ENCODE measurements at places on chromosomes 4 and X.

DNA sequence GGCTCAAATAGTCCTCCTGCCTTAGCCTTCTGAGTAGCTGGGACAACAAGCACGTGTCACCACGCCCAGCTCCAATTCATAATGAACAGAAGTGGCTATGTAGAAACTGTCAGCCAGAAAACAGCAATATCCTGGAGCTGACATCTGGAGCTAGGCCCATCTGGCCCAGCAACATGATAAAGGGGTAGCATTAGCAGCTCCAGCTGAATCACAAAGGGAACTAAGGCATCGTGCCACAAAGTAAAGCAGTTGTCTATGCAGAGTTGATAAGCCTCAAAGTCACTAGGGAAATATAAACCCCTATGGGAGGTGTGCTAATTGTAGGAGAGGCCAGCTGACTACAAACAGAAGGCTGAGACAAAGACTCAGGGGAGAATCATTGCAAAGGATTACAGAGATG, 270.5 kb upstream of the GPC4 start:
- DNase-seq, result no peak

GRCh38 chr4:17709763-17710068, 71.7 kb downstream of the FAM184B start:
- no peak for DNase-seq

- no peak for DNase-seq
These were observed 78.2 kb downstream of the AFAP1 start for GRCh38 chr4:7861440-7861881.

DNA sequence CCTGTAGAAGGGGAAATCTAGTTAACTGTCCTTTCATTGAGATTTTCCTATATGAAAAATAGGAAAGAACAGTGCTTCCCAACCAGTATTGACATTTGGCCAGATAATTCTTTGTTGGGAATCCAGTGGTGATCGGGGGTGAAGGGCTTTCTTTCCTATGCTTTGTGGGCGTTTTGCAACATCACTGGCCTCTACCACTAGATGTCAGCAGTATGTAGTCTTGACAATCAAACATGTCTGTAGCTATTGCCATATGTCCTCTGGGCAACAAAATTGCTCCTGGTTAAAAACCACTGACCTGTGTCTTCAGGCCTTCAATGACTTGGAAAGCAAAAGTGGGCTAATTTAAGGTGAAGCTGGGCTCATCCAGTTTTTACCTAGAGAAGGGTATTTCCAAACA, 658.5 kb downstream of the DACH2 start:
- no peak for DNase-seq

- no peak for DNase-seq
These were observed 642.1 kb upstream of the TENM3 start for GRCh38 chr4:181601103-181601502.

DNA sequence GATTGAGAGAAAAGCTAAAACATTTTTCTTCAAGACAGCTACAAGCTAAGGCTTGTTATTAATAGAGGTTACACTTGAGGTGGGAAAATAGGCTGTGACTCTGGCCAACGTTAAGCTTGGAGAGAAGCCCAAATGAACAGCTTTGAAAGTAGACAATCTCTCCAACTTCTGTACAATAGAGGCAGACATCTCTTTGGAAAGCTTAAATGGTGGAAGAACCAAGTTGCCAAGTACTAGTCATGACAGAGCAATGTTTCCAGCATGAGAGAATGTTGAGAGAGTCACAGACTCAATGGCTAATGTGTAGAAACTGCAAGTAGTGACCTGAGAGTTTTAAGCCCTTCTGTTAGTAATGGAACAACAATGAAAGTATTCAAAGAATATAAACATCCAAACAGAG, 298.1 kb downstream of the INPP4B start:
- DNase-seq, result no peak

DNA sequence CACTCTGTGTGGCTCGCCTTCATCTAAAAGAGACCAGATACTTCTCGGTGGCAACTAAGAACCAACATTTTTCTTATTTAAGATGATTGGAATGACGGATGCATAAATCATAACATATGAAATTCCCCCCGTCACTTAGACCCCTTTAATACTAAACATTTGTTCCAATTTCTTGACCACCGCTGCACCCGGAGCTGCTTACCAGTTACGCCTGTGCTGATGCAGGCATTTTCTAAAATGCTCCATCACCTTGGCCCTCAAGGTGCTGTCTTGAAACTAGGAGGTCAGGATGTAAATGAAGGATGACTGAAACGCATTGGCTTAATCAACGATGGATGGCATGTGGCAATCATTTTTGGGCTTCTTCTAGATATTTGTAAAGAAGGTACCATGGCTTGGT, 130.0 kb downstream of the CPZ start:
- no peak for DNase-seq

DNA sequence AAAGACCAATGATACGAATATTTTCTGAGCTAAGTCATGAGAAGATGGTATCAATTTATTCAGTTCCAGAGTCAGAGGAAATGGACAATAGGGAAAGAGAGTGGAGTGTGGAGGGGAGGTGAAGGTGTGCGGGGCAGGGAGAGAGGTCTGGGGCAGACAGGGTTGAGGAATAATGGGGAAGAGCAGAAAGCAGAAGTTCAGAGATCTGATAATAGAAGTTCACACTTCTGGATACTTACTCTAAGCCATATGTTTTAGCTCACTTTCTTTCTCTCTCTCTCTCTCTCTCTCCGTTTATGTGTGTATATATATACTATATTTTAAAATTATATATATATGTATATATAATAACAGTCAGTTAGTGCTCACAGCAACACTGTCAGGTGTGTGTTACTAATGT, 40.4 kb downstream of the FOXR2 start:
- no peak for DNase-seq

DNA sequence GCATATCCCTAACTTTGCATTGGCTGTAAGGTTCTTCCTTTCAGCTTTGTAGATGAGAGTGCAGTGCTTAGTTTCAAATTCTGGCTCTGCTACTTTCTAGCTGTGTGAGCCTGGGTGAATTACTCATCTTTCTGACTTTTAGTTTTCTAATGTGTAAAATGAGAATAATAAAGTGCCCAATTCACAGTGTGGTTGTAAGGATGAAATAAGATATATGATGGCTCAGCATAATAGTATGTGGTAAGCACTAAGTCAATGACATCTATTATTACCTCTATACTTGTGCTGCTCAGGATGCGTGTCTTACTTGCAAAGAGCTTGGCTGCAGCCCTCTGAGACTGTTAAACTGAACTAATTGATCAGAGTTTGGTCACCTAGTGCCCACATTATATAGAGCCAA, 30.6 kb upstream of the ETNPPL start:
- DNase-seq, result no peak

DNA sequence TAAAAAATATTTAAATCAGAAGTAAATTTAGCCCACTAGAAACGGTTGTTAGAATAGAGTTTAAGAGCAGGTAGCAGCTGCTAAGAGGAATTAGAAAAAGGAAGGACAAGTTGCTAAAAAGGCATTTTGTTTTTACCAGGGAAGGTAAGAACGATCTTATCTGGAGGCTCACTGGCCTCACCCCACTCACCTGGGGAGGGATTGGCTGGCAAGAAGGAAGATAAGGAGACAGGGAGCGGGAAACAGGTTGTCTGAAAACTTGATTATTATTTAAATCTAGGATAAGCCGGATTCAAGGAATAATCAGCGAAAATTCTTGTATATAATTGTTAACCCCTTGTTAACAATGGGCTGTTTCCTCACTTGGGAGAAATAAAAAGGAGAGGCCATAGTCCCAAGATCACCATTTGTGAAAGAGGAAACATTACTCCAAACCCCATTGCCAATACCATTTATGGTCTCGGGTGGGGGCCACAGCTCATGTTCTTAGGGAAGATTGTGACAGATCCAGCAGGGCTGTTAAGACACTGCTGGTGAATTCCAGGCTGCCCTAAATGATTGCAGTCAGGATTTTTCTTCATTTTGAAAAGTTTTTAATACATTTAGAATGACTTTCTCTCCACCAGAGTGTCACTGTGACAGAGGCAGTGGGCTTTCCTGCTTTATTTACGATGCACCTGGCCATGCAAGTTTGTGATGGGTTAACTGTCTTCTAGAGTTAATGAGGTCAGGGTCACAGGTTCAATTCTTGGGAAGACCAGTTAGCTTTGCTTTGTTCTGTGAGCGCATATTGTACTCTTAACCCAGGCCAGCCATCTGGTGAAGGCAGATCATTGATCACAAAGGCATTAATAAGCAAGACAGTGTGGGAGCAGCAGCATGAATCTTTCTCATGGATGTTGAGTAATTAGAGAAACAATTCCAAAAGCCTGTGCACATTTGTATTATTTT, 106.6 kb downstream of the CEP135 start:
- DNase-seq, result no peak

DNA sequence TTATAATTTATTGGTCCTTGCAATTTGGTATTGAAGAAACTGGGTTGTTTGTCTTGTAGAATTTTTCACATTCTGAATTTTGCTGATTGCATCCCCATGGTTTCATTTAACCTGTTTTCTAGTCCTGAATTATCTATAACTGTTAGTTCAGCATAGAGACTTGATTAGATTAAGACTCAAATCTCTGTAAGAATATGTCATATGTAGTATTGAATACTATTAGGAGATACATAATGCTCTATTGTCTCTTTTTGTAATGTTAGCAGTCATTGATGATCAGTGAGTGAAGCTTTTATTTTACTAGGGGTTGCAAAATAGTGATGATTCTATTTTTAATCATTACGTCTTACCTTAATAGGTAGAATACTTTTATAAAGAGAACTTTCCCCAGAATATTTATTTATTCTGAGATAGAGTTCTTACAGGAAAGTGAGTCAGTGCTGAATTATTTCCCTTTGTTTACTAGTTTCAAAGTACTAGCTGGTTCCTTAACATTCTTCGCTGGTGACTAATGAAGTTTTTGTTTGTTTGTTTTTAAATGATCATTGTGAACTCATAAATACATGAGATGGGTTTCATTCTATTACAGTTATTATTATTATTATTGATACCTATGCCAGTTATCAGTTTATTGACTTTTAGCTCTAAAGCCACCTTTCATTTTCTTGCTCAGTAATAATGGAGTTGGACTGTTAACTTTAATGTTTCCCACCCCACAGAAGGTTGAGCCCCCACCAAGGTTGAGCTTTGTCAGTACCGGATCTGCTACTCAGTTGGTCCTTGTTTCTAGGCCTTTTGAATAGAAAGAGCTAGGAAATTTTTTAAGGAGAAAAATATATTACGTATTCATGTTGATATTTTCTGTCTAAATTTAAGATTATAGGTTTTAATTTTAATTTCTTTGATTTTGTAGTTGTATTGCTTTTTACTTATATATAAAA, 102.3 kb downstream of the LARP1B start:
- no peak for DNase-seq

- DNase-seq, result no peak
These were observed 319.8 kb upstream of the SLC7A11 start for GRCh38 chr4:138561906-138562305.

- no peak for DNase-seq
These were observed 14.4 kb downstream of the ITGB1BP2 start for GRCh38 chrX:71315917-71316316.

GRCh38 chr4:143025081-143025704, 159.5 kb upstream of the USP38 start:
- DNase-seq, result no peak

DNA sequence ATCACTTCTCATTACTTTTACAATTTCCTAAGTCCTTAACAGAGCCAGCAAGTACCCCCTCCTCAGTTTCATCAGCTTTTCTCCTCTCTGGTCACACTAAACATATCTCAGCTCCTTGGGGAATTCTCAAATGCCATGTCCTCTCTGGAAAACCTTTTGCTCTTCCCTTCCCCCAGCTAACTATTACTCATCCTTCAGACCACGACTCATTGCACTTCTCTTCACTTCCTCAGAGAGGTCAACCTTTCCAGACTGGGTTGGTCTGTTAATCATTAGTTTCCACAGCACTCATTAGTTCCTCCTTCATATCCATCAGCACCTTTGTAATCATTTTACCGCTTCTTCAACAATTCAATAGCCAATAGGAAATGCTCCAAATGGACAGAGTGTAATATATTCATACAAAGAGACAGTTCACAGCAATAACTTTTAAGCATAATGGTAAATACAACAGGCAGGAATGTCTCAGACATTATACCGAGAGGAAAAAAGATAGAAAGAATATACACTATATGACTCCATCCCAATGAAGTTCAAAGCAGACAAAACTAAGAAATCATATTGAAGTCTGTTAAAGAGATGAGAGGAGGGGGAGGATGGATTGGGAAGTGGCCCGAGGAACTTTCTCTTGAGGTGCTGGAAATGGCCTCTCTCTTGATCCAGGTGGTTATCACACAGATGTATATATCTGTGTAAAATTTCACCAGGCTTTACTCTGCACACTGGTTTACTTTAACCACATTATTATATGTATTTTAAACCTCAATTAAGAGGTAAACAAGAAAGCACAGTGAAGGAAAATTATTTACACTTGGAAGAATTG, 39.6 kb downstream of the DDX60L start:
- no peak for DNase-seq

DNA sequence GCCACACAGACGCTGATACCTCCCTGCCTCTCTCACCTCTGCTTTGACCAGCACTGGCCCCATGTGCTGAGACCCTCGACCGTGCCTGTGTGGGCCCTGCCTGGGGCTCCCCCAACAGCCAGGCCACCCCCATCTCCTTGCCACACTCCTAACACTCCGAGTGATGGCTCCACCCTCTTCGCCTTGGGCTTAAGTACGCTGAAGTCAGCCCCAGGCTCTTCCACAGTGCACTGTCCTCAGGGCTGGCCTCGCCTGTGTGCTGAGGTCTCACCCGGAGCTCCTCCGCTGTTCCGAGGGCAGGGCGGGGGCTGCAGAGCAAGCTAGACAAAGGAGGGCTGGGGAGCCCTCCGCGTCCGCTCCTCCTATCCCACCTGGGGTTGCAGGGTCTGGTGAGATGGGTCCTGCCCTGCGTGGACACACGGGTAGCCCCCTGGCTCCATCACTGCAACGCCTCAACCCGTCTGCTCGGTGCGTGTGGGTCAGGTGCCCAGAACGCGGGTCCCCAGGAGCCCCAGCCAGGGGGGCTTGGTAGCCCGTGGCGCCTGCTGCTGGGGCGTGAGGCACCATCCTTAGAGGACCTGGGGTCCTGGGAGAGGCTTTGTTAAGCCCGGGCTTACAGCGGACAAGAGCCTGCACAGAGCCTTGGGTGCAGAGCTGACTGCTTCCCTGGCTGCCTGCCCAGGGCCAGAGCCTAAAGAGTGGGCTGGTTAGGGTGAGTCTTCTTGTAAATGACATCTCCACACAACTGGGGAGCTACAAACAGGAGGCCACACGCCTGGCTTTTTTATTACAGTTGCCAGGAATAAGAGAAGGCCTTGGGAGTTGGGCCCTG, 42.6 kb upstream of the NKX1-1 start:
- DNase-seq, result no peak

GRCh38 chrX:13652287-13652793, 601 bp upstream of the TCEANC start:
- DNase-seq, result no peak

- DNase-seq, result no peak
These were observed 2.9 kb downstream of the SOX3 start for GRCh38 chrX:140501940-140502468.

GRCh38 chr4:73874386-73874785, 5.2 kb downstream of the CXCL1 start:
- DNase-seq, result no peak

GRCh38 chr4:83255584-83255983, 29.0 kb downstream of the COQ2 start:
- DNase-seq, result no peak

GRCh38 chr4:156686120-156686519, 285.5 kb downstream of the PDGFC start:
- DNase-seq, result no peak

GRCh38 chrX:13837290-13837745, 20.4 kb upstream of the GPM6B start:
- no peak for DNase-seq
